ENCODE measurements at places on chromosomes 1 and 21. TPM values are rescaled to one million over a fixed set of nuclear protein-coding genes. Genes with fewer than 3 reads are reported as not detected.
A peak's percentile ranks its signal among the peaks of the same experiment; 100 is the strongest.

- H3K27me3 ChIP-seq, result no peaks in the 10 kb centered on the region
- H3K36me3 ChIP-seq, result no peaks in the 10 kb centered on the region
- H3K4me3 ChIP-seq, result no peak overlapping the region
- peak overlapping the region; percentile 17 for H3K27ac ChIP-seq
These were observed 134.2 kb downstream of the SETD4 start for GRCh38 chr21:35926003-35926740.

DNA sequence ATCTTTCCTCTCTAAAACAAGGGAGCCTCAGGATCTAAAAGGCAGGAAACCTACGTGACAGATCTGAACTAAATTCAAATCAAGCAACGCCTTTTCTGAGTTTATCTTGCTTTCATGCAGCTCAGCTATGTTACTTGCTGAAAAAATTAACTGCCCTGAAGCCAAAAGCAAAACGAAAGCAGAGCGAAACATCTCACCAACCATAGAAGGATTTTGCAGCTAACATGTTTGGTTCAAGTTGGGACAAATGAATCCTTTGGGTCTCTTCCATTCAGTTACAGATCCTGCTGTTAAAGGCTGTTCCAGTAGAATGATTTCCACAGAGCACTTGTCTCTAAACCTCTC is 482 bp downstream of the SLC2A5 start:
- no peak overlapping the region for H3K4me3 ChIP-seq
- H3K27ac ChIP-seq, result peak overlapping the region; percentile 39
- no peaks in the 10 kb centered on the region for H3K27me3 ChIP-seq
- H3K36me3 ChIP-seq, result no peaks in the 10 kb centered on the region

The TNFAIP8L2 gene
- total RNA-seq, result 1.6 TPM

DNA sequence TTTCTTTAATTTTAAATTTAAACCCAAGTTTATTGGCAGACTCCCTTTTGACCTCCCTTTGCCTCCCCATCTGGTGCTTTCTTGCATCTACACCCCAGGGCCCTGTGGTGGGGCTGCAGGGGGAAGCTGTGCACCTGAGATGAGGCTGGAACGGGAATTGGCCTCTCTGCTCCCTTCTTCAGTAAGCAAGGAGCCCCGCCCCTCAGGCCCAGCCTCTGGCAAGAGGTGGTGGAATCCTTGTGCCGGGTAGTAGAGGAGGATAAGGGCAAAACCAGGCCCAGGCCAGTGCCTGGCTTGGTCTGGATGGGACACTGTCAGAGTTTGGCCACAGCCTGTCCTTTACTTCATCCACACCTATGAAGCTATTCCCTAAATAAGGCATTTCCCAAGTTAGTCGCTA is 25.1 kb downstream of the ATP8B2 start:
- H3K27ac ChIP-seq, result no peak overlapping the region
- peaks cover 39% of the 10 kb centered on the region for H3K4me1 ChIP-seq

The PRKCZ gene
- total RNA-seq, result 9.6 TPM

DNA sequence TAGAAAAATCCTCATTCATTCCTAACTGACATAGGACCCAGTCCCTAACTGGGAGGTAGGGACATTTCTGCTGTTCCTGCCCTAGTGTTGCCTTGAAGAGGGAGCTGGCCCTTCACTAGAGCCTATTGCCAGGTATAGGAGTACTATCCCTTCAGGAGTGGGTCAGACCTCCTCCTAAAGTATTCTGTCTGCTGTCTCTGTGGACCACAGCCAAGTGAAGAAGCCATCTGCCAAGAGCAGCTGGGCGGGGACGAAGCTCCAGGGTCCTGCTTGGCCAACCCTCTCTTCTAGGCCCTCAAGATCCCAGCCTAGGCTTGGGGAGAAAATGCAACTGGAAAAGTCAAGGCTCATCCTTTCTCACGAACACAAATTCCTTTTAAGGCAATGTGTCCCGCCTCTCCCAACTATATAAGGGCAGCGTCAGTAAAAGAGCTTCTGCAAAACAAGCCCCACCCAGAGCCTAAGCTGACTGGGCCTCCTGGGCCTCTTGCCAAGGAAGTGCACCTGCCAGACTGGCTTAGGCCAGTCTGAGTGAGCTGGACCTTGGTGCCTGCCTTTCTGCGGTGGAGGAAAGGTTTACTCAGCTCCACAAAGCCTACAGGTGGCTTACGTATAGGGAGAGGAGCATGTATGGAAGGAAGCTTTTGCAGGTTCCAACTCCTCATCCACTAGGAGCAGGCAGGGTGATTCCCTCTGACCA is 638 bp upstream of the TUFT1 start:
- peak; percentile 95 for DNase-seq
- no peaks in the 10 kb centered on the region for H3K27me3 ChIP-seq
- H3K4me3 ChIP-seq, result no peak overlapping the region

The DNAI4 gene
- 9.1 TPM for total RNA-seq

- DNase-seq, result no peak
These were observed 34.7 kb downstream of the CDCA8 start for GRCh38 chr1:37726751-37727585.

The KLHL12 gene
- 21.8 TPM for total RNA-seq

The MTR gene
- 29.8 TPM for total RNA-seq

- no peaks in the 10 kb centered on the region for H3K36me3 ChIP-seq
- H3K27ac ChIP-seq, result no peak overlapping the region
- H3K4me1 ChIP-seq, result peaks cover 17% of the 10 kb centered on the region
- DNase-seq, result no peak
These were observed 1.8 kb downstream of the THEM4 start for GRCh38 chr1:151907363-151908139.

- H3K4me3 ChIP-seq, result no peak overlapping the region
- DNase-seq, result no peak
- no peaks in the 10 kb centered on the region for H3K27me3 ChIP-seq
- no peaks in the 10 kb centered on the region for H3K4me1 ChIP-seq
- H3K27ac ChIP-seq, result no peak overlapping the region
These were observed 211.0 kb upstream of the PBX1 start for GRCh38 chr1:164347980-164348379.

- peaks cover 10% of the 10 kb centered on the region for H3K4me1 ChIP-seq
- no peak overlapping the region for H3K4me3 ChIP-seq
- H3K27ac ChIP-seq, result no peak overlapping the region
- H3K27me3 ChIP-seq, result no peaks in the 10 kb centered on the region
These were observed 25.9 kb downstream of the CYP2J2 start for GRCh38 chr1:59900640-59901039.

- H3K27ac ChIP-seq, result no peak overlapping the region
- DNase-seq, result no peak
- H3K4me1 ChIP-seq, result no peaks in the 10 kb centered on the region
These were observed 14.0 kb downstream of the IFT25 start for GRCh38 chr1:53931523-53931922.

The MANEAL gene
- total RNA-seq, result 6.2 TPM

The KPRP gene
- total RNA-seq, result not detected

DNA sequence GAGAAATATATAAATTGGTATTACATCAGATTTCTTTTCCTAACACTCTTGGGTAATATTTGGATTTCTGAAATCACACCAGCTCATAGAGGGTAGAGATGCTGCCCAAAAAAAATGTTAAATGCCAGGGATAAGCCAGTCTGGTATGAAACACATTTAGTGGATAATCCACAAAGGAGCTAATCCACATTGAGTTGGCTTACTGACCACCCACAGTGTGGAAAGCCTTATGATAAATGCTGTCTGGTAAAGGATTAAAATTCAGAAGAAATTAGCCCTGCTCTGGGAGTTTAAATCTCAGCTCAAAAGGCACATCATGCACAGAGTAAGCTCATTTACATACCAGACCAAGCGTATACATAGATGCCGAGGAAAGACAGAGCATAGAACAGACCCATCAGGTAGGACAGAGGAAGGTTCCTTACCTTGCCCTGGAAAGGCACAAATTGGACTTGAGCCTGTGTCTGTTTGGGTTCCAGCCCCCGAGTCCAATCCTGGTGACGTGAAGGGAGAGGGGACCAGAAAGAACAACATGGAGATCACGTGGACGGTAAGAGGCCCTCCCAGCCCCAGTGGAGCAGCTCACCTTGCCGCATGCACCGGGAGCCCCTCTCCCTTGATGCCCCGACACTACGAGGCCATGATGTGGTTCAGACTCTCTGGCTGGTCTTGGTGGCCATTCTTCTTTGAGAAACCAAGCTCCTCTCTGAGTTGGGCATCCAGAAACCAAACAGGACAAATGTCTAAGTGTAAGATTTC is 62.9 kb upstream of the CNTN2 start:
- H3K36me3 ChIP-seq, result no peaks in the 10 kb centered on the region
- no peak for DNase-seq
- H3K27me3 ChIP-seq, result no peaks in the 10 kb centered on the region
- no peaks in the 10 kb centered on the region for H3K4me1 ChIP-seq
- no peak overlapping the region for H3K27ac ChIP-seq

DNA sequence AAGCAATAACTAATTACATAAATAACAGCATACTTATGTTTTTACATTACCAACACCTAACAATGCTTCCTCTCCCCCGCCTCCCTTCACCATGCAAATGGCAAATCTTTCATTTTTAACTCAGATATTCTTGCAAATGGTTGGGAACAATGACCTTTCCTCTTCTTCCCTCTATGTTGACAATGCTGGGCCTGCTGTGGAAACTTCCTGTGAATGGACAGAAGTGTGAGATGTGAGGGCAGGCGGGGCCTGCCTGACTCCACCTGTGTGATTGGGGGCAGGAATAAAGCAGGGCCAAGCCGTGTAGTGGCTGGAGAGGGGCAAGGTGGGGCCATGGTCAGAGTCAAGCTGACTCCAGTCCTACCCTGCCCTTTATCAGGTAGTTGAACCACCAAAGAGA is 289.6 kb downstream of the RPS6KC1 start:
- H3K36me3 ChIP-seq, result no peaks in the 10 kb centered on the region
- H3K27ac ChIP-seq, result no peak overlapping the region
- H3K27me3 ChIP-seq, result no peaks in the 10 kb centered on the region
- H3K4me3 ChIP-seq, result no peak overlapping the region
- H3K4me1 ChIP-seq, result no peaks in the 10 kb centered on the region
- no peak for DNase-seq

The CENPS gene
- total RNA-seq, result 8.2 TPM

- no peak for DNase-seq
- H3K4me3 ChIP-seq, result no peak overlapping the region
- no peak overlapping the region for H3K27ac ChIP-seq
- H3K36me3 ChIP-seq, result no peaks in the 10 kb centered on the region
- no peaks in the 10 kb centered on the region for H3K4me1 ChIP-seq
These were observed 7.7 kb downstream of the NTRK1 start for GRCh38 chr1:156868341-156868740.

The MYBPH gene
- not detected for total RNA-seq

- no peaks in the 10 kb centered on the region for H3K4me1 ChIP-seq
- DNase-seq, result no peak
- H3K27ac ChIP-seq, result no peak overlapping the region
- no peak overlapping the region for H3K4me3 ChIP-seq
These were observed 77.2 kb upstream of the PPP2R5A start for GRCh38 chr1:212207822-212208520.

The ADAMTS4 gene
- 7.9 TPM for total RNA-seq

DNA sequence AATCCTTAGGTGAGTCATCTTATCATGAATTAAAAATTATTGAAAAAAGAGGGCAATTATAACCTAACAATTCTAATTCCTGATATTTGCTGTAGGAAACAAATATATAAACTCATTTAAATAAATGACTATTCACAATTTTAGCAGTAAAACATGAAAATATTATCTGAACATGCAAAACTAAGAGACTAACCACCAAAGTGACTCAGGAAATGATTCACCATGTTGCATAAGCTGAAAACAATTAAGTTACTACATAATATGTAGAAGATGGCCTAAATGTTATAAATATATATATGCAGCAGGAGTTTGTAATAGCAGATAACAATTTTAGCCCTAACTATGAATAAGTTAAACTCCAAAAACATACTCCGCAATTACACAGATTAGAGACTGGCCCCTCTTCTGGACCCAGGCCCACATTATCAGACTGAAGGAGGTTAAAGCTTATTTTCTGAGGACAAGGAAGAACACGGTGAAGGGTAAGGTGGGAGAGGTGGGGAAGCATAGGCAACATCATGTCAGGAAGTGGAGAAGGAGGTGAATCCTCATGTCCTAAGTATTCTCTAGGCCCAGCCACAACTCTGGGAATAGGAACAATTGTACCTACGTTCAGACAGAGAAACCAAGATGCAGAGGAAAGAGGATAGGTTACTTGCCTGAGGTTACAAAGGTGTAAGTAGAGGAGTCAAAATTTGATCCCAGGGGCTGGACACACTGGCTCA is 15.6 kb upstream of the AIM2 start:
- no peaks in the 10 kb centered on the region for H3K36me3 ChIP-seq
- no peak for DNase-seq
- H3K27me3 ChIP-seq, result no peaks in the 10 kb centered on the region
- no peak overlapping the region for H3K4me3 ChIP-seq
- H3K27ac ChIP-seq, result no peak overlapping the region
- no peaks in the 10 kb centered on the region for H3K4me1 ChIP-seq

DNA sequence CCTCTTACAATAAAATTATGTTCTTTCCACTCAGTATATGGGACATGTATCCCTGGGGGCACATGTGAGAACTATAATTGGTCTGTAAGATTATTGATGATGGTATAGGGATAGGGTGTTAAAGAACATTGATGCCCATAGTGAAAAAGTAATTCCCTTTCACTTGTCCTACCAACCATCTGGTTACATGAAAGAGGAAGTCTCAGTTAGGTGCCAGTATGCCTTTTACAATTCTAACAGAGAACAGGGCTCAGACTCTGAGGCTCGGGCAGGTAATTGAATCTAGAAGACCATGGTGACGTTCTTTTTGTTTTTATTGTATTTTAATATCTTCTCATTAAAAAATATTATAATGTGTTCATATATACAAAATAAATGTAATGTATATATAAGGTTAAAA is 113.6 kb downstream of the FGGY start:
- no peak for DNase-seq
- no peaks in the 10 kb centered on the region for H3K4me1 ChIP-seq
- H3K4me3 ChIP-seq, result no peak overlapping the region
- H3K27ac ChIP-seq, result no peak overlapping the region
- H3K27me3 ChIP-seq, result no peaks in the 10 kb centered on the region

The PLA2G2F gene
- not detected for total RNA-seq

The KRTAP19-3 gene
- not detected for total RNA-seq

DNA sequence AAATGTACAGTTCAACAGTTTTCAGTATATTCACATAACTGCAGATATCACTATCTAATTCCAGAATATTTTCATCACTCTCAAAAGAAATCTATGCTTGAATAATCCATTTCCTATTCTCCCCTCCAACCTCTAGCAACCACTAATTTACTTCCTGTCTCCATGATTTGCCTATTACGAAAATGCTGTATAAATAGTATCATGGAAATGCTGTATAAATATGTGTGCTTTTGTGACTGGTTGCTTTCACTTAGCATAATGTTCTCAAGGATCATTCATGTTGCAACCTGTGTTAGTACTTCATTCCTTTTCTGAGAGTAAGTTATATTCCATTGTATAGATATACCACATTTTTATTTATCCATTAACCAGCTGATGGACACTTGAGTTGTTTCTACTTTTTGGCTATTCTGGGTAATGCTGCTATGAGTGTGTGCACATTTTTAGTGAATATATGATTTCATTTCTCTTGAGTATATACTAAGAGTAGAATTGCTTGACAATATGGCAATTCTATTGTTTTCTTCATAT is 115.6 kb downstream of the TNFSF18 start:
- H3K4me3 ChIP-seq, result no peak overlapping the region
- H3K36me3 ChIP-seq, result no peaks in the 10 kb centered on the region
- no peaks in the 10 kb centered on the region for H3K4me1 ChIP-seq
- no peak overlapping the region for H3K27ac ChIP-seq
- H3K27me3 ChIP-seq, result no peaks in the 10 kb centered on the region
